ENCODE measurements at places on chromosomes 1 and 21.

GRCh38 chr1:78607334-78607927 is 12.8 kb upstream of the IFI44L start:
- H3K27ac ChIP-seq: no peak overlapping the region
- no peaks in the 10 kb centered on the region for H3K36me3 ChIP-seq
- no peak overlapping the region for H3K4me3 ChIP-seq
- DNase-seq: no peak

DNA sequence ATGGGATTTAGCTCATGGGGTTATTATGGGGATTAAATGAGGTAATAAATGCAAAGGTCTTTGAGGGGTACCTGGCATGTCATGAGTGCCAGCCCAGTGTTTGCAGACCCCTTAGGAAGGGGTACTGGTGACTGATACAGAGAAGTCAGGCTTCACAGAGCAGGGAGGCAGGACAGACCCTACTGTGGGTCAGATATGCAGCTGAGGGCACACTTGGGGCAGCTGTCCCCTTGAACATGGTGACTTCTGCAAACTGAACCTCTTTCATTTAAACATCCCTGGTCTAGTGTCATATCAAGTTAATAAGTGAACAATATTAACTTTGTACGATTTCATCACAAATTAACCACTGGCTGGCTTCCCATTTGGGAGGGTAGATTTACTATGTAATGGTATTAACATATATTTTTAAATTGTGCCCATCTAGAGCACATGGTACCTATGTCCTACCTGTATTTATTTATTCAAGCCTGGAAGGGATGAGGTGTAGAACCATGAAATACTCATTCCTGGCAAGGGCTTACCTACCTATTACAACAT is 25.9 kb downstream of the STPG1 start:
- DNase-seq: no peak
- no peak overlapping the region for H3K4me3 ChIP-seq
- no peaks in the 10 kb centered on the region for H3K27me3 ChIP-seq
- no peak overlapping the region for H3K27ac ChIP-seq

GRCh38 chr1:188027613-188028012 is 1198.9 kb downstream of the PLA2G4A start:
- H3K4me1 ChIP-seq: no peaks in the 10 kb centered on the region
- DNase-seq: no peak
- no peaks in the 10 kb centered on the region for H3K36me3 ChIP-seq
- H3K27me3 ChIP-seq: no peaks in the 10 kb centered on the region

GRCh38 chr1:114094675-114095074 is 59.0 kb downstream of the SYT6 start:
- no peak overlapping the region for H3K27ac ChIP-seq
- H3K4me3 ChIP-seq: no peak overlapping the region
- no peak for DNase-seq
- H3K27me3 ChIP-seq: peaks cover 12% of the 10 kb centered on the region

DNA sequence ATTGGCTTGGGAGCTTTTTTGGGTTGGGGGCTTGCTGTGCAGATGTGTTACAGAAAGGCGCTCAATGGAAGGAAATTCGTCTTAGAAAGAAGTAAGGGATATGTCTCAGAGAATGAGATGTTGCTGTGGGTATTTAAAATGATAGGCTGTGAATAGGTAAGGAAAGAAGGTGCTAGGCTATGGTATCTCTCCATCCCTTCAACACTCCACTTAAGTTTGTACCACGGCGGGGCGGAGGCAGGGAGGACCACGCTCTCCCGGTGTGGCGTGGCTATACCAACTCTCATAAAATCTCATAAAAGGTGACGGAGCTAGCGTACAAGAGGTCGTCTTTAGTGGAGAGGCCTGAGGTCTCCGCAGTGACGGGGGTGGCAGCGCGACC is 305 bp upstream of the RPS6KC1 start:
- no peaks in the 10 kb centered on the region for H3K36me3 ChIP-seq
- peak overlapping the region; percentile 89 for H3K4me3 ChIP-seq
- no peaks in the 10 kb centered on the region for H3K27me3 ChIP-seq
- DNase-seq: no peak
- peaks cover 20% of the 10 kb centered on the region for H3K4me1 ChIP-seq

GRCh38 chr1:168623003-168623828 is 46.8 kb downstream of the XCL1 start:
- no peak overlapping the region for H3K27ac ChIP-seq
- no peak for DNase-seq
- no peaks in the 10 kb centered on the region for H3K4me1 ChIP-seq
- no peaks in the 10 kb centered on the region for H3K36me3 ChIP-seq
- no peaks in the 10 kb centered on the region for H3K27me3 ChIP-seq
- H3K4me3 ChIP-seq: no peak overlapping the region

DNA sequence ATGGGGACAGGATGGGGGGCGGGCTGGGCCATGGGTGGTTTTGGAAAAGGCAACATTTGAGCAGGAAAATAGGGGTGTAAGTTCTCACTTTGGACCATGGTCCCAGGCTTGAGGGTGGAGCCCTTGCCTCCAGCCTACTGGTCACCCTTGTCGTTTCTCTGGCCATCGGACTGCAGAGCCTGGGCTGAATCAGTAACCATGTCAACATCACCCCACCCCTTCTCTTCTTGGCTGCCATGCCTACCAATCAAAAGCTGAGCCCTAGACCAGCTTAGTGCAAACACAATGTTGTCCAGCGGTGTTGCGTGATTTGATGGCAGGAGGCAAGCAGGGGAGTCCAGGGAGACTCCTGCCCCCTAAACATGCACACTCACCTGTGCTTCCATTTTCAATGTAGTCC is 231.0 kb upstream of the KAZN start:
- no peak overlapping the region for H3K27ac ChIP-seq
- H3K4me1 ChIP-seq: no peaks in the 10 kb centered on the region
- H3K36me3 ChIP-seq: no peaks in the 10 kb centered on the region

DNA sequence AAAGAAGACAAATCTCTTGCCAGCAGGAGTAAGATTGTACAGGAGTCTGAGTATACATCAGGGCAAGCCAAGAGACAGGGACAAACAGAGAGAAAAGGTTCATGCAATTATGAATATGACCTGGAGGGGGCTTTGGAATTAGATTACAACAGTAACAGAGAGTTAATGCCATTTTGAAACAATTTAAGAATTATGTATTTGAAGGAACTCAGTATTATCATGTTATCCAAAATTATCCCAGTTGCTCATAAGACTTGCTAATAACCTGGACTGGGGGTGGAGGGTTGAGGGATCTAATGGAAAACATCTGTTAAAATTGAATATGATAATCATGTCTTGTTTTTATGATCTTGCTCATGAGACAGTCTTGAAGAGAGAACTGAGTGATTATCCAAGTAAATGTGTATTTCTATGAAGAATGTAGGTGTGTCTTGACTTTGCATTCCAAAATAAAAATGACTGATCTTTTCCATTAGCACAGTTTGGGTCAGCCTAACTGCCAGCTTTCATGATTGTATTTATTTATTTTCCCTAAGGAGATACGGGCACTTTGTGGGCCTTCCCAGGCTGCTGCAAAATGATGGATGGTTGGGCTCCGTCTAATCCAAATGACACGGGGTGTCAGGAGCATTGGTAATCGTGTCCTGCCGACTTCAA is 117.7 kb downstream of the ERG start:
- no peak overlapping the region for H3K27ac ChIP-seq
- H3K4me3 ChIP-seq: no peak overlapping the region
- H3K27me3 ChIP-seq: peaks cover 20% of the 10 kb centered on the region
- H3K4me1 ChIP-seq: peaks cover 12% of the 10 kb centered on the region

- H3K4me1 ChIP-seq: no peaks in the 10 kb centered on the region
- no peaks in the 10 kb centered on the region for H3K27me3 ChIP-seq
- no peak for DNase-seq
- no peaks in the 10 kb centered on the region for H3K36me3 ChIP-seq
Observed at GRCh38 chr21:46033410-46034400, 52.1 kb downstream of the COL6A1 start.

GRCh38 chr21:30747159-30747558 is at the start of gene KRTAP21-2:
KRTAP21-2 (minus strand) TSS chr21:30747259; CDS start chr21:30747202, 57 bp downstream.
- no peaks in the 10 kb centered on the region for H3K4me1 ChIP-seq
- no peak for DNase-seq
- no peaks in the 10 kb centered on the region for H3K36me3 ChIP-seq
- no peak within 1 kb of the TSS for H3K4me3 ChIP-seq
- no peaks in the 10 kb centered on the region for H3K27me3 ChIP-seq
- H3K27ac ChIP-seq: no peak within 1 kb of the TSS

DNA sequence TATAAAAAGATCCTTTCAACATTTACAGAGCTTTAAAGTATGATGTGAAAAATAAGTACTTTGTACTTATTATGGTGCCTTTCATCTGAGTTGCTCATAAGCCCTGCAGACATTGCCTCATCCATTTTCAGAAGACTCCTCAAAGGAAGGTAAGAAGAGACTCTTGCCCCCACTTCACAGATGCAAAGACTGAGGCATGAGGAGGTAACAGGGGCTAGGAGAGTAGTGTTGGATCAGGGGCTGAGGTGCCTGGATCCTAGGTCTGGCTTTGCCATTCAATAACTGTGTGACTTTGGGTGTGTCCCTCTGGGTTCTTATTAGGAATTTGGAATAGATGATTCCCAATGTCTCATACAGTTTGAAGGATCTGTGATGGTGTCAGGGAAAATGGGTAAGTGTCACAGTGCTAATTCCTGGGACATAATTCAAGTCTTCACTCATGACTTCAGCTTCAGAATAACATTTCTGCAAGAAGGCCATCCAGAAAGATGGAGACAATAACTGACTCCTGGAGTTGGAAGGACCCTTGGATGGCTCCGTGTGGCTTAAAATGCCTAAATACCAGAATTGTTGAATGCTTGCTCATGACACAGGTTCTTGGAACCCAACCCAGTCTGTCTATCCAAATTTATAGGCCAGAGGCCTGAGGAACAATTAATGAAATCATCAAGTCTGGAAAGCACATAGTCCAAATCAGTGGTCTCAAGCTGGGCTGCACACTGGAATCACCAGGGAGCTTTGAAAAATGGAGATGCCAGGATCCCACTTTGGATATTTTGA is 93.1 kb upstream of the RUNX1 start:
- H3K27ac ChIP-seq: no peak overlapping the region
- peaks cover 23% of the 10 kb centered on the region for H3K4me1 ChIP-seq
- no peaks in the 10 kb centered on the region for H3K36me3 ChIP-seq
- no peaks in the 10 kb centered on the region for H3K27me3 ChIP-seq

DNA sequence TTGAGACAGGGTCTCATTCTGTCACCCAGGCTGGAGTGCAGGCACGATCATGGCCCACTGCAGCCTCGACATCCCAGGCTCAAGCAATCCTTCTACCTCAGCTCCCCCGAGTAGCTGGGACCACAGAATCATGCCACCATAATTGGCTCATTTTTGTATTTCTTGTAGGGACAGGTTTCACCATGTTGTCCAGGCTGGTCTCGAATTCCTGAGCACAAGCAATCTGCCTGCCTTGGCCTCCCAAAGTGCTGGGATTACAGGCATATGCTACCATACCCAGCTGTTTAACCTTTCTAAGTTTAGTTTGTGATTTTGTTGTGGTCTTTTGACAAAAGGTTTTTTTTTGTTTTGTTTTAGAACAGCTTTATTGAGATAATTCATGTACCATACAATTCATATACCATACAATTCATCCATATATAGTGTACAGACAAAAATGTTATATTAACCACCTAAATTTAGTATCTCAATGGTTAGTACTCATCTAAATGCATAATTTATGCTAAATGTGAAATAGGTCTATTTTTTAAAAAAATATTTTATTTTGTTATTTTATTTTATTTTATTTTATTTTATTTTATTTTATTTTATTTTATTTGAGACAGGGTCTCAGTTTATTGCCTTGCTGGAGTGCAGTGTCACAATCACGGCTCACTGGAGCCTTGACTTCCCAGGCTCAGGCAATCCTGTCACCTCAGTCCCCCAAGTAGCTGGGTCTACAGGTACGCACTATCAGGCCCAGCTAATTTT is 8.9 kb downstream of the ZMPSTE24 start:
- no peak for DNase-seq
- H3K36me3 ChIP-seq: peaks cover 39% of the 10 kb centered on the region
- no peak overlapping the region for H3K4me3 ChIP-seq
- H3K4me1 ChIP-seq: peaks cover 11% of the 10 kb centered on the region

DNA sequence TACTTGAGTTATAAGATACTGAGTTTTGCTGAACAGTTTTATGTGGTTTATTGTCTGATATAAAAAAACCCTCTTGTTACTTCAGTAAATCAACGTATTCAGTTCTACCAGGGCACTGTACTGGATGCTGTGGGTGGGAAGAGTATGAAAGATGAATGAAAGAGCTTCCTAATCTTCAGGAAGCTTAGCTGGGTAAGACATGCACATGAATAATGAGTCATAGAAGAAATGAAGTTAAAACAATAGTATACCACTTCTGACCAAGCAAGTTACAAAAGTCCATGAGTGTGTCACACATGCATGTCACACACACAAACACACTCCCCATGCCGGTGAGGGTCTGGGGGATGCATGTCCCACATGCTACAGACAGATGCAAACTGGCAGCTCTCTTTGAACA is 105.9 kb downstream of the SIPA1L2 start:
- H3K36me3 ChIP-seq: no peaks in the 10 kb centered on the region
- no peaks in the 10 kb centered on the region for H3K4me1 ChIP-seq
- H3K4me3 ChIP-seq: no peak overlapping the region

- H3K4me3 ChIP-seq: no peak overlapping the region
- H3K27me3 ChIP-seq: peaks cover 7% of the 10 kb centered on the region
- no peaks in the 10 kb centered on the region for H3K36me3 ChIP-seq
Observed at GRCh38 chr1:78231477-78231876, 185.7 kb downstream of the GIPC2 start.

DNA sequence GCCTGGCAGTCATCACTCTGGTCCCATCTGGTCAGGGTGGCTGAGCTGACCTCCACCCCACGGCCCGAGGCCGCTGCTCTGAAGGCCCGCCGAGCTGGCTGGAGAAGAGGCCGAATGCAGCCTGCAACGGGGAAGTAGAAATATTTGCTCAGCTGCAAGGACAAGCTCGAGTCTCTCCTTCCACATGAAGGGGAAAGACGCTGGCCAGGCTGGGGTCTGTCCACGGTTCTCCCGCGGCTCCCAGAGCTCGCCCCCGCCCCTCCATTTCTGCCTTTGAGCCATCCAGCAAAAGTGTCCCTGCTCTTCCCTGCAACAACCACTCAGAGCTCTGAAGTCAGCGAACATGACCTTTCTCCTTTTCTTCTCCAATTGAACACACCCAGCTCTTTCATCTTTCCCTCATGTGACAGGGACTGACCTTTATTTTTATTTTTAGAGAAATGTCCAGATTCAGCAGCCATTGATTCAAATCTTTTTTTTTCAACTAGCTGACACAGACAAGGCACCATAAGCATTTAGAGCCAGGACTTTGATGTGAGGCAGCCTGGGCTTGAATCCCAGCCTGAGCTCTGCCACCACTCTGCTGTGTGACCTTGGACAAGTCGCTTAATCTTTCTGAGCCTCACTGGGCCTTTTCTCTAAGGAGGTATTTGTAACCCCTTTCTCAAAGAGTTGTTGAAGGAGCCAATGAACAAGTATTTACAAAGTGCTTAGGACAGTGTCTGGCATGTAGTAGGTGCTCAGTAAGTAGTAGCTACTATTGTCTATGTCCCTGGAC is 149.3 kb upstream of the WNT4 start:
- H3K4me1 ChIP-seq: no peaks in the 10 kb centered on the region
- H3K27ac ChIP-seq: no peak overlapping the region
- H3K27me3 ChIP-seq: peaks cover 53% of the 10 kb centered on the region
- no peak for DNase-seq
- no peak overlapping the region for H3K4me3 ChIP-seq
- H3K36me3 ChIP-seq: no peaks in the 10 kb centered on the region

- peaks cover 52% of the 10 kb centered on the region for H3K4me1 ChIP-seq
- peaks cover 3% of the 10 kb centered on the region for H3K36me3 ChIP-seq
- no peak overlapping the region for H3K4me3 ChIP-seq
- no peaks in the 10 kb centered on the region for H3K27me3 ChIP-seq
- no peak for DNase-seq
- H3K27ac ChIP-seq: peak overlapping the region; percentile 56
Observed at GRCh38 chr21:23951251-23951650, 1656.0 kb downstream of the MRPL39 start.

Data from stimulated activated naive B cell treated with anti-CD40 and anti-IgM and Interleukin-4, amounts not matched to agents 10 μg/mL and 1 μg/mL and 100 μg/mL, for 72 hours (primary cell).